ENCODE measurements at places on chromosomes 13 and 19.

DNA sequence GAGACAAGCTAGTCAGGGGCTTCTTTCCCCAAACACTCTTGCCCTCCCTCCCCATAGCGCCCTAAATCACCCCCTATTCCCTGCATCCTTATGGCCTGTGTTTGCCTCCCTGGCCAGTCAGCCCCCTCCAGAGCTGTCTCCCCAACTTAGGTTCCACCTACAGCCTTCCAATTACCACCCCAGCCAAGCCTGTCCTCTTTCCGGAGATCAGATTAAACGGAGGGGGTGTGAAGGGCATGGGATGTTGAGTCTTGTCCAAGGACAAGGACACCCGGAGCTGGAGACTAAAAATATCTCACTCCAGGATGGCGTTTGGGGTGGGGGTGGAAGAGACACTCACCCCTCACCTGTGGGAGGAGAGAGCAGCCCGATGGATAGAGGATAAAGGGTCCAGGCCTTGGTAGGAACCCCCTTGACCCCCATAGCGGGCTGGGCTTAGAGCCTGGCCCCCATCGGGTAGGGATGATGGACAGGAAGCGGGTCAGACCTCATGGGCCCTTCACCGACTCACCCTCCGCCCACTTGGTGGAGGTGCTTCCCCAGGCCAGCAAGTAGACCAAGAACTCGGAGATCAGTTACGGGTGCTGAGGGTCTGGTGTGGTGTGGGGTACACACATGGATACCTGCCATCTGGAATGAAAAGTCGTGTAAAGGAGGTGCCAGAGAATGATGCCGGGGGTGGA, 6.0 kb downstream of the ZNF865 start:
- DNase-seq, result no peak

GRCh38 chr19:40716031-40716481, 630 bp downstream of the COQ8B start:
- no peak for DNase-seq

- DNase-seq, result no peak
Measured at GRCh38 chr19:18967358-18968146, 26.5 kb upstream of the HOMER3 start.

DNA sequence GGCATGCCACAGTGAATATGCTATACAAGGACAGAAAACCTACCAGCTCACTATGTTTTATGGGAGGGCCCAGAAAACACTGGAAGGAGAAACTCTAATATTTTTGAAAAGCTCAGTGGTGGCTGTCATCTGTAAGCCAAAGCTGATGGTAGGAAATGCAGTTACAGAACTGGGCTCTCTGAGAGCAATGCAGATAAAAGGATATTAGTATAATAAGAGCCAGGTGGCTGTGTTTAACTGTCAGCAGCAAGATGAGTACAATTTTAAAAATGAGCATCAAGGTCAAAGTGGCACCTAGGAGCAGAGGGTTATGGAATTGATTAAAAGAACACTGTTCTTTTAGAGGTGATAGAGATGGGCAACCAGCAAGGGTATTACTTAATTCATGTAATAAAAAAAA, 345.0 kb downstream of the NDFIP2 start:
- no peak for DNase-seq

GRCh38 chr13:76872675-76873074, 13.5 kb downstream of the KCTD12 start:
- no peak for DNase-seq

DNA sequence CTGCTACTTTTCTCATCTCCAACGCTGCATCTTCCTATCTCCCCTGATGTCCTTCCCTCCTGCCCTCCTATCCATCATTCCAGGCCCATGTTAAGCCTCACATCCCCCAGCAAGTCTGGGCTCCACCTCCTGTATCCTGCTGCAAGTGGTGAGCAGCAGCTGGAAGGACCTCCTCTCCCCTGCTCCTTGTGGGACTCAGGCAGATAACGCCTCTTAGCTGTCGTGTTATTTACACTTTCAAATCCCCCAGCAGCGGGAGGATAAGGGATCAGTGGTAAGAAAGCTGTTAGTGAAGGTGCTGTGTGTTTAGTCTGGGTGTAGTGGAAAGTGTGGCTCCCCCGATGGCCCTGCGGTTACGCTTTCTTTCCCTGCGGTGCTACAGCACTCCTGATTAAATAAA, 211.9 kb downstream of the ZNF536 start:
- no peak for DNase-seq

- no peak for DNase-seq
Measured at GRCh38 chr19:50357178-50358100, 8.0 kb downstream of the NAPSA start.

- DNase-seq, result no peak
Measured at GRCh38 chr13:42068886-42069285, 20.4 kb downstream of the DGKH start.

- DNase-seq, result peak; percentile 86
Measured at GRCh38 chr19:954672-955494, 29.0 kb downstream of the ARID3A start.

GRCh38 chr19:11422163-11423065, 3.3 kb upstream of the RGL3 start:
- peak; percentile 88 for DNase-seq

GRCh38 chr13:42600943-42601342, 27.0 kb downstream of the TNFSF11 start:
- no peak for DNase-seq

DNA sequence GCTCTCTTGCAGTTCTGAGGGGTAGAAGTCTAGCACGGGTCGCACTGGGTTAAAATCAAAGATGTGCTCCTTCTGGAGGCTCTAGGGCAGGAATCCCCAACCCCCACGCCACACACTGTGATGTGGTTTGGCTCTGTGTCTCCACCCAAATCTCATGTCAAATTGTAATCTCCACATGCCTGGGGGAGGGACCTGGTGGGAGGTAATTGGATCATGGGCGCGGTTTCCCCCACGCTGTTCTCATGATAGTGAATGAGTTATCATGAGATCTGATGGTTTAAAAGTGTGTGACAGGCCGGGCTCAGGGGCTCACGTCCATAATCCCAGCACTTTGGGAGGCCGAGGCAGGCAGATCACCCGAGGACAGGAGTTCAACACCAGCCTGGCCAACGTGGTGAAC, 26.6 kb upstream of the CALM3 start:
- DNase-seq, result no peak

- no peak for DNase-seq
Measured at GRCh38 chr19:10142701-10143375, 23.1 kb upstream of the EIF3G start.

DNA sequence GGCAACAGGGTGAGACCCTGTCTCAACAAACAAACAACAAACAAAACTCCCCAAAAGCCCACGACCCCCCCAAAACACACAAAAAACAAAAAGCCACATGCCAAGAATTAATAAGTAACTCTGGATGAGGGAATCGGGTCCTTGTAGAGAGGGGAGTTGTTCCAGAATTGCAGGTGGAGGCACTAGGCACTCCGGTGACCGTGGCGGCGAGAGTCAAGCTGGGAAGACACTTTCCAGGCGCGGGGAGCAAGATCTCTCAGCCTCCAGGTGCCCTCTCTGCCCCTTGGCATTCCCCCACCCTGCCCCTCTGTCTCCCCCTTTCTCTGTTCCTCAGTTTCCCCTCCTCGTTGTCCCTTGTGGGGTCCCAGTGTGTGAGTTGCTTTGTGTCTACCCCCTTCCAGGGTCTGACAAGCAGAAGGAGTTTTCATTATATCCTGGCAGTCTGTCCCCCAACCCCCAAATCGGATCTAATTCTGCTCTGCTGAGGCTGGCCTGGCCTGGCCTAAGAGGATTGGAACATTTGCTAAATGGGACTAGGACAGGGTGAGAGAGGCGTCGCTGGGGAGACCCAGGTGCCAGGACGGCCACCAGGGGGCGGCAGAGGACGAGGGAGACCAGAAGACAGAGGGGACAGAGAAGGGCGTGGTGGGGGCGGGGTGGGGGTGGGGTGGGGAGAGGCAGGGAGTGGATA, 8.3 kb upstream of the CRX start:
- DNase-seq, result peak; percentile 47

- DNase-seq, result no peak
Measured at GRCh38 chr13:112347986-112348385, 28.2 kb upstream of the SPACA7 start.

GRCh38 chr19:35549174-35549788, 3.9 kb downstream of the TMEM147 start:
- DNase-seq, result peak; percentile 53

GRCh38 chr13:65488606-65489005, 1741.5 kb downstream of the PCDH9 start:
- DNase-seq, result no peak

- DNase-seq, result no peak
Measured at GRCh38 chr19:15550273-15550672, 41.9 kb downstream of the CYP4F22 start.

DNA sequence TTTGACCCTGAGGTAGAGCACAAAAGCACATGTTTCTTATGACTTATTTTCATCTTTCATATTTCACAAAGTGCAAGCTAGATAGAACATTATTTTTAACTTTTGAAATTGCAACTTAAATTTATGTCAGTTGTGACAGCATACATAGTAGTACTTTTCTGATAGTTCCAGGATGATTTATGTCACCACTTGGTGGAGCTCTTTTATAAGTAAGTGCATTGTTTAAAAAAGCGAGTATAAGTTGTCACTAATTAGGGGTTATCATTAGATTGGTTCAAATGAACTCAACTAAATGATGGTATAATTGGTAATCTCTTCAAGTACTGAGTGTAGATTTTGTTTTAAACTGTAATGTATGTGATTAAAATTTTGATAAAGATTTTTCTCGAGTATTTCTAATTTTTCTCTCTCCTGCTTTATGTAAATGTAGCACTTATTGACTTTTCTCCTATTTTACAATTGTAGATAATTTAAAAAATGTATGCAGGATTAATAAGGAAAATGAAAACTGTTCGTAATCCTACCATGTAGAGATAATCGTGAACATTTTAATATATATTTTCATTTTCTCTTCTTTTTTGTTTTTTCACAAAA, 31.1 kb downstream of the RB1 start:
- DNase-seq, result no peak

DNA sequence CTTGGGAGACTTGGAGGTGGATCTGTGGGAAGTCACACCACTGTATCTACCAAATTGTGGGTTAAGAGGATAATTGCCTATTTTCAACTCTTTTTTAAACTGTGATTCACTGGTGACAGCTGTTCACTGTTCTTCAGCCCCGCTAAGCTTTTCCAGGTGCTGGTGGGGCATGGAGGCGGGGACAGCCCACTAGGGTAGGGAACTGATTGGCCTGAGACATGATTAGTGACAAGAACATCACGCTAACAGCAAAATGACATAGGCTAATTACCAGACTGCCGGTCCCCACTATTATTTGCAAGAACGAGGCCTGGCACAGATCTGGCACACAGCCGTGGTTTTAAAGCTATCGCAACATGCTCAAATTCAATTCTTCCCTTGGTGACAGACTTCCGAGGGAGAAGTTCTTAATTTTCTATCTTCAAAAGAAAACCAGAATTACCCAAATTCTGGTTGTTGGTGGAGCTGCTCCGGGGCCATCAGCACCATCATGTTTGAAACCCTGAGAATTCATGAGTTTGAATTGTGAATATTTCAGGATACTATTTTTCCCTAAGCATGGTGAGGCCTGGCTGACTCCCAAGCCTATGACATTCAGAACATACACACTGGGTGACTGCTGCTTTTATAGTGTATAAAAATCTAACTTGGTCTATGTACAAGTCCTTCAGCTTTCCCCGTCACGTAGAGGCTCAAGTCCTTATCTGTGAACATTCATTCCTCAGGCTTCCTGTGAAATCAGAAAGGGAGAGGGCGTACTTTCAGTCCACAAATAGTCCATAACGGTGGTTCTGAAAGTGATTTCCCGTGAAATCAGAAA, 17.9 kb downstream of the DOCK9 start:
- DNase-seq, result no peak

GRCh38 chr19:33300894-33301143, 1.5 kb downstream of the CEBPA start:
- DNase-seq, result no peak

Measured in GM18507 (cell line).